NCI-H1694 treated with DMSO at 0.1 percent for 48 hours (cell line): ENCODE measurements at places on chromosomes 2 and 18.

DNA sequence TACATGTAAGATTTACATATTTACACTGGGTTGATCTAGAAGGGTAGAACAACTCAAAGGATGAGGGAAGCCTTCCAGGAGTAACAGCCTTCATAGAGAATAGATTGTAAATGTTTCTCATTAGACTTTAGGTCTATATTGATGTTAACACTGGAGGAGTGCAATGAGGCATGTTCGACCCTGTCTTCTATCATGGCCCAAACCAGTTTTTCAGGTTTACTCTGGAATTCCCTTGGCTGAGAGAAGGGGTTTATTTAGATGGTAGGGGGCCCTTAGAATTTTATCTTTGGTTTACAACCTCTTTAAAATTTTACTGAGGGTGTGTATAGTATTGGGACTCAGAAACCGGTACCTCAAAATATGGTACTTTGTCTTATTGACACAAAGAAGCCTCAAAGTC lies 634.9 kb upstream of the PIK3C3 start:
- no peak for DNase-seq

DNA sequence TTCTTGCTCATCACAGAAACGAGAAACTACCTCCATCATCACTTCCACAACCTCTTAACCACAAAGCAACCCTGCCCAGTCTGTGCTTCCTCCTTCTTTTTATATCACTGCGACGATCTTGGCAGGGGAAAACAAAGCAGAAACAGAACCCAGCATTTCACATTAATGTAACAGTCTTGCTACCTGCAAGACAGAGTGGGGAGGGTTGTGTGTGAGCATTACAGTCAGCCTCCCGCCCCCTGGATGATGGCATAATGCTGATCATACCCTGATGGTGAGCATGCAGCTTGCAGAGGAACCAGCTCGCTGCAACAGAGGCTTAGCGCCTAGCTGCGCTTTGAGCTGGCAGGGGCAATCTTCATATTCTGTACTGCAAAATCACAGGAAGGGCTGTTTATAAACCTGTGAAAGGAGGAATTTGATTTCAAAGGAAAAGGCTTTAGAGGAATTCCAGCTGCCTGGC lies 376.1 kb downstream of the IRS1 start:
- DNase-seq, result no peak

- DNase-seq, result no peak
Measured at GRCh38 chr2:39942950-39943349, 163.9 kb upstream of the THUMPD2 start.

DNA sequence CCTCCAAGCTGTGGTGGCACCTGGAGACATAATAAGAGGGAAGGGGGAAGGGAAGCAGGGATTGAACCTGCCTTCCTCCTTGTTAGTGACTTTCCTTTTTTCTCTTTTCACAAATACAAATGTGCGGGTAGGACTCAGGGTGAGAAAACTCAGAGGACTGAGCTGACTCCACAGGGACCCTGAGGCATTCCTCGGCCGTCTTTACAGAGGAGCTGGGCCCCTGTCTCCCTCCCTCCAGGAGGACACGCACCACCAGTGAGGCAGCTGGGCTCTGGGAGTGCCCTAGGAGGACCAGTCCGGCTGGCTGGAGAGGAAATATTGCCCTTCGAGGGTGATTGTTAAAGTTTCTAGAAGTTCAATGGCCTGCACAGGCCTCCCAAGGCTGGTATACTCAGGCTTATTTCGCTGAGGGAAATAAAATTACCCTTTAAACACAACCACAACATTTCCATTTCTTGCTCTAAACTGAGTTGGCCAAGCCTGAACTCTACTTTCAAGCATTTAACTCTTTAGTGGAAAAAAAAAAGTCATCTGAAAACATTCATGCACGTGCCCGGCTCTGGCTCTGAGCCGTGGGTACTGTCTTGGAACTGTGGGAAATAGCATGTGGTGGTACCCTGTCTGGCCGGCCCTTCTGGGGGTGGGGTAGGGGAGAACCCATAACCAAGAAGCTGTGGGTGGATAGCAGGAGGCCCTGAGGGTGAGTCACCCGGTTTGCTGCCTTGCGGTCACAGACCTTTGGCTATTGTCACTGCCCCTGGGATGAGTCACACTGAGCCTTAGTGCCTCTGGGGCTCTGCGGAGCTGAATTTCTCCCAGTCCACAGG lies 116.0 kb downstream of the COPS8 start:
- no peak for DNase-seq

GRCh38 chr2:235921508-235922191 lies 246.5 kb downstream of the GBX2 start:
- peak; percentile 24 for DNase-seq

DNA sequence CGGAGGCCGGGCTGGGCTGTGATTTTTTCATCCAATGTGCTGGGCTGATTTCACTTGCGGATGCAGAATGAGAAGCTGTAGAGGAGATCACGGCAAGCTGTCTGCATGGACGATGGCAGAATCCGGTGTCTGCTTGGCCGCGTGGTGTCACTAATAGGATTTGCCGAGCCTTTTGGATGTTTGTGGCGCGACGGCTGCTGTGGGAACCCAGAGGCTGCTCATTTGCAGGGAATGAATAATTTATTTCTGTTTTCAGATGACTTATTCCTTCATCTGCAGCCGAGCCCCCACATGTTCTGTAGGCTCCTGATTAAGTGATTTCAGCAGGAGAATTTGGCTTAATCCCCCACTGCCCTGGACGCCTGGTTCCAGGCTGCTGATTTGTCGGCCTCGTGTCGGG lies 62.6 kb downstream of the ODC1 start:
- DNase-seq, result peak; percentile 57

DNA sequence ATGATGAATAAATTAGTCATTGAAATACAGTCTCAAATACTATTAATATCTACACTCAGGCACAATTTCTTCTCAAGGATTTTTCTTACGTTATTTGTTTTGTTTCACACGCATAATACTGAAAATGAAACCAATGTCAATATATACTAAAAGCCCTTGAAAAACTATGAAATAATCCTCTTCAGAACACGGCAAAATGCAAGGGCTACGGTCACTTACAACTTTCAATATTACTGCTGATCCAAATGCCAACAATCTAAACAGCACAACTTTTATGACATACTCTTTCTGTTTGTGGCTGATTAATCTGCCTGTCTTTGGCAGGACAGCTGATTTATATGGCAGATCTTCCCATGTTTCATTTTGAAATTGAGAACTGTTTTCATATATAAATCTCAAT lies 68.3 kb downstream of the LRPPRC start:
- DNase-seq, result no peak

- no peak for DNase-seq
Measured at GRCh38 chr2:22995576-22995975, 389.4 kb upstream of the KLHL29 start.

DNA sequence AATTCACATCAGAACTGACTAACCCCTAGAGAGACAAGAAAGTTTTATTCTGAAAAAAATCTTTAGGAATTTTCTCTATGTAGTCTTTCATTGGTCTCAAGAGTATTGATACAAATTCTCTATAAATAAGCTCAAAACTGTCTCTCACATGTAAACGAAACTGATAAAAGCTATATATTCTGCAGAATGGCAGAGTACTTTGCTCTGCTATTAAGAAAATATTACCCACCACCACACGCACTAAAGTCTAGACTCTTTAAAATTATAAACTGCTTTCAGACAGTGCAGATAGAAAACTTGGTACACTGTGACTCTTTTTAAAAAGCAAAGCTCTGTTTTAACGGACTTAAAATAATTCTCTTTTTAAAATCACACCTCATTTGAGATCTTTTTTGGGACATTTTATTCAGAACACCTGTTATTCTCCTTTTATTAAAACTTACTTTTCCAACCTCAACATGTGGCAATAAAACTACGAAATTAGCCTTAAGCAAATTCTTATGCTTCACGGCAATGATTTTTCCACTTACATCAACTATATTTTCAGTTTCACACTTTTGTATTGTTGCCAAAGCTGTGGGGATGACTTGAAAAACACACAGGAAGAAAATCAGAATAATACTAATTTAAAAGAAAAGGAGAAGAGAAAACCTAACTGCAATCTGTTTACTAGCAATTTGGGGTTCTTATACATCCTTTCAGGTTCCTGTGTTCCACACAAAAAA lies 58.0 kb downstream of the CCDC88A start:
- DNase-seq, result no peak

GRCh38 chr2:71250935-71251334 lies 24.0 kb upstream of the PAIP2B start:
- no peak for DNase-seq

GRCh38 chr2:215493376-215493775 lies 57.5 kb upstream of the FN1 start:
- no peak for DNase-seq

- peak; percentile 93 for DNase-seq
Measured at GRCh38 chr2:219002395-219003266, 9.4 kb upstream of the CRYBA2 start.

DNA sequence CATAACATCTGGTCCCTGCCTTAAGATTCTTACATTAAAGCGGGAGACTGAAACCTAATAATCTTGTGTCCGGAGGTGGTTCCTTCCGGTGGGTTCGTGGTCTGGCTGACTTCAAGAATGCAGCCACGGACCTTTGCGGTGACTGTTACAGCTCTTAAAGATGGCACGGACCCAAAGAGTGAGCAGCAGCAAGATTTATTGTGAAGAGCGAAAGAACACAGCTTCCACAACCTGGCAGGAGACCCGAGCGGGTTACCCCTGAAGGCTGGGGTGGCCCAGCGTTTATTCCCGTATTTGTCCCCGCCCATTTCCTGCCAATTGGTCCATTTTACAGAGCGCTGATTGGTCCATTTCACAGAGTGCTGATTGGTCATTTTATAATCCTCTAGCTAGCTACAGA lies 122.3 kb upstream of the SIX2 start:
- DNase-seq, result no peak

DNA sequence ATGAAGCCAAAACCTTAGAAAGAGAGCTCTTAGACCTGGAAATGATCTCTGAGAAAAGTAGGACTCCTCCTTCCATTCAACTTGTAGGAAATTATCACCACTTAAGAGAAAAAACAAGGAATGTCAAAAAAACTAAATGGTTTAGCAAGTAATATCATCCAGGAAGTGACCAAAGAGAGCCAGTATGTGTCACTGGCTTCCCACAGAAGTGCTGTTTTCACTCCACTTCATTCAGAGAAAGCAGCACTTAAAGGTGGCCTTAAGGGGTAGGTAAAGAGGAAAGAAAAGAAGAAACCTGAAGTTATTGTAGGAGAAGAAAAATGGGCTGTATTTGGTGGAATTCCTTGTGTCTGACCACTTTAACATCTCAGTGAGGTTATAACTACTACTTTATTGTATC lies 414.4 kb upstream of the ETAA1 start:
- DNase-seq, result no peak

GRCh38 chr18:13233787-13234783 lies 15.5 kb downstream of the LDLRAD4 start:
- no peak for DNase-seq

GRCh38 chr18:49944663-49945062 lies 131.3 kb upstream of the ACAA2 start:
- DNase-seq, result no peak

DNA sequence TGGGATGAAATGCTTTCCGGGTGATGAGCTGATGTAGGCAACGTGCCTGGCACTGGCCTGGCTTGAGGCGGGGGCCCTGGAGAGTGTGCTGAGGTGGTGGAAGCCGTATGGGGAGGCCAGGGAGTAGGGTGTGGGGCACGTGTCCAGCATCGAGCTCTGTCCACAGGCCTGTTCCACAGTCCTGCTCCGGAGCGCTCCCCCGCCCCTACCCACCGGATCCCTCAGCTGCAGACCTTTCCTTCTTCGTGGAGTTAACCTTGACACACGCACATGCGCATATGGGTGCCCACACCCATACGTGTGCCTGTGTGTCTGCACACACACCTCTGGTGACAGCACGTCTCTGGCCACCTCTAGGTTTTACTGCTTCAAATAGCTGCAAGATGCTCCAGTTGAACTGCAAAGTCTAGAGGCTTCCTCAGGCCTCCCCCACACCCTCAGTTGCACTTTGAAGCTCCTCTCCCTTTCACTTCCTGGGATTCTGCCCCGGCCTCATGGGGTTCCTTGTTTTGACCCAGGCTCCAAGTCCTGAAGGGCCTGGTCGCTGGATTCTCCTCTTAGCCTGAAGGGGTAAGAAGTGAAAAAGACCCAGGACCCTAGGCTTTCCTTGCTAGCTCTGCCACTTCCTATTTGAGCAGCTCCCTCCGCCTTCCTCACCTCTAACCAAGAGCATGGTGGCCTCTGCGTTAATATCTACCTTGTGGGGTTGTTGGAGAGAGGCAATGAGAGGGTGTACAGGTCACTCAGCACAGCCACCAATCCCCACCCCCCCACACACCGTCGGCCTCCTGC lies 49.5 kb downstream of the INHBB start:
- DNase-seq, result no peak

- DNase-seq, result no peak
Measured at GRCh38 chr18:23069481-23069880, 65.8 kb upstream of the CABLES1 start.

GRCh38 chr2:14558335-14558919 lies 74.1 kb upstream of the LRATD1 start:
- DNase-seq, result no peak

GRCh38 chr2:120956486-120957156 lies 221.0 kb downstream of the GLI2 start:
- DNase-seq, result no peak

GRCh38 chr2:130864830-130865800 lies 28.4 kb downstream of the ARHGEF4 start:
- peak; percentile 73 for DNase-seq

DNA sequence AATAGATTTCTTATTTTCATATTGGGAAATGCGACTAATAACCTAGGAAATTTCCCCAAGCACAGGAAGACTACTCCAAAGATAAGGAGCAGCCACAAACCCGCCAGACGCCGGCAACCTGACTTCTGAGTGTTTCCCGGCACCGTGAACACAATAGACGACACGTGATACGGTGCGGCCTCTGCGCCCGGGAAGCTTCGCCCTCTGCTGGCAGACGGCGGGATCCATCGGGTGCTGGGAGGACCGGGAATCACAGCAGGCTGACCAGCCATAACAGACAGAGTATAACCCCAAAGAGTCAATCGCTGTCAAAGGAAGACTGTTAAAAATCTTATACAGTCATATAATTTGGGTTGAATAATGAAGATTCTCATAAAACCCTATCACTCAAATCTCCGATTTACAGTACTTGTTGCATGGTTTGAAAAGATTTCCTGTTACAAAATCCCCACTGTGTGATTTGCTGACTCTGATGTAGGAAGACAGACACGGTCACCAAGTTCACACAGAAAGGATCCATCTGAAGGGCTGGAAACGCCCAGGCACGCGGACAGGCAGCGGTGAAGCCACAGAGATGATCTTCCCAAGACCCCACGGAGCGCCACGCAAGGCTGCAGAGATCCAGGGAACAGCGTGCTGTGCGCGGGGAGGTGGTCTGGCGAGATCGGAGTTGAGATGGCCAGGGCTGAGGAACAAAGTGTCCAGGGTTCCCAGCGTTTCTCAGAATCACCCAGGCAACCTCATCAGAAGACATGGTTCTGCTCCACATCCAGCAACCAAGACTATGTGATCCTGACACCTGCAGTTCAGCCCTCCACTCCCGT lies 73.8 kb downstream of the EIPR1 start:
- peak; percentile 88 for DNase-seq

DNA sequence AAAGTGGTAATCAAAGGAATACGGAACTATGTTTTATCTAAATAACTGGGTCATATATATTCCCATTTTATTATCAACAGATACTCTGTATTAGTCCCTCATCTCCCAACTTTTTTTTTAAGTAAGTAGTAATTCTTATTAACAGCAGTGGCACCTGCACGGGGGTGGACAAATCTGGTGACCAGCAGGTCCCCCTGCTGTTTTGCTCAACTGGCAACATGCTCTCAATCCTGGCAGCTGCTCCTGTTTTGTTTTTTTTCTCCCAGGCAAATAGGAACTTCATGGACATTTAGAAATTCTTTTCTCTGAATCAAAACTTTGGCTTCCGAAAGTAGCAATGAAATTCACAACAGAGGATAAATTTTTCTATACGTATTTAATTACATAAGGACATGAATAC lies 193.5 kb downstream of the SS18 start:
- no peak for DNase-seq
